ENCODE measurements at places on chromosomes 2 and 18.

DNA sequence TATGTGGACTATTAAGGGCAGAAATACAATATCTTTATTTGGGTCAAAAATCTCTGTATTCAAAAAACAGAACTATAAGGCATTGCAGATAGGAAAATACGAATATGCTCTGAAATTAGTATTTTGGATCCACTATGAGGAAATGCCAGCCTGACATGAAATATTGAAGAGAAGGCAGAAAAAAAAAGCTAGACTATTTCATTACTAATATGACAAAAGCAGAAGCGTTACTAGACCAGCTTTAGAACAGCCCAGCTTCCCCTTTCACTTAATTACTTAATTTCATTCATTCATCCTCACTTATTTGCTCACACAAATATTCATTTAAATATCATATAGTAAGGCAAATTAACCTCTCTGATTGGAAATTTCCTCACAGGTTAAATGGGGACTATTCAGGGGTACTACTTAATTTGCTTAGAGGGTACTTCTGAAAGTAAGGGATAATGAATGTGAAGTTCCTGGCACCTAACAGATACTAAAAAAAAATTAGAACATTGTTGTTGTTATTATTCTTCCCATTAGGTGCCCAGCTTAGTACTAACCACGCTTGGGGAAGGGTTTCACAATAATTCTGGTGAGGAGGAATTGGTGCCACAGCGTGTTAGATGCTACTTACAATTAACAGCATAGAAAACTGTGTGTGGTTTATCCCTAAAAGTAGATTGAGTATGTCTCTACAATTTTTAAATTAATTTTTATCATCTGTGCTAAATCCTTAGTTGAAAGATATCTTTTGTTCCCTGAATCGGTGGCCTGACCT, 71.1 kb upstream of the CTLA4 start:
- no peak for DNase-seq

- no peak for DNase-seq
Measured at GRCh38 chr2:25372405-25373268, 30.9 kb upstream of the DNMT3A start.

DNA sequence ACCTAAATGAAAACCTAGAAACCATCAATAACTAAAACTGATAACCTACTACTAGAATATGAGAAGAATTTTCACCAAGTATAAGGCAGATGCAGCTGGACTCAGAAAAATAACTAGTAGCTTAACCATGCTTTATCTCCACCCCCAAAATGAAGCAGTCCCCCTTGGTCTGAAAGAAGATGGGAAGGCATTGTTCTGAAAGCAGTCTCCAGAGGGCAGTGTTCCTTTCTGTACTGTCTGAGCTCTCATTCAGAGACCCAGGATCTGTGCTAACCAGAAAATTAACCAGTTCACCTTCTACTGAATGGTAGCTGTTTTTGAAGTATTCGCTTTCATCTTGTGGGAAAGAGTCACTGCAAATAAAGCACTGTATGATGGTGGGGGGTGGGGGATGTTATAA, 273.0 kb downstream of the PDE11A start:
- no peak for DNase-seq

GRCh38 chr2:196293751-196294515, 122.6 kb upstream of the STK17B start:
- no peak for DNase-seq

- no peak for DNase-seq
Measured at GRCh38 chr18:3193331-3193730, 26.4 kb downstream of the MYOM1 start.

- DNase-seq, result no peak
Measured at GRCh38 chr2:199223791-199224190, 233.9 kb downstream of the SATB2 start.

DNA sequence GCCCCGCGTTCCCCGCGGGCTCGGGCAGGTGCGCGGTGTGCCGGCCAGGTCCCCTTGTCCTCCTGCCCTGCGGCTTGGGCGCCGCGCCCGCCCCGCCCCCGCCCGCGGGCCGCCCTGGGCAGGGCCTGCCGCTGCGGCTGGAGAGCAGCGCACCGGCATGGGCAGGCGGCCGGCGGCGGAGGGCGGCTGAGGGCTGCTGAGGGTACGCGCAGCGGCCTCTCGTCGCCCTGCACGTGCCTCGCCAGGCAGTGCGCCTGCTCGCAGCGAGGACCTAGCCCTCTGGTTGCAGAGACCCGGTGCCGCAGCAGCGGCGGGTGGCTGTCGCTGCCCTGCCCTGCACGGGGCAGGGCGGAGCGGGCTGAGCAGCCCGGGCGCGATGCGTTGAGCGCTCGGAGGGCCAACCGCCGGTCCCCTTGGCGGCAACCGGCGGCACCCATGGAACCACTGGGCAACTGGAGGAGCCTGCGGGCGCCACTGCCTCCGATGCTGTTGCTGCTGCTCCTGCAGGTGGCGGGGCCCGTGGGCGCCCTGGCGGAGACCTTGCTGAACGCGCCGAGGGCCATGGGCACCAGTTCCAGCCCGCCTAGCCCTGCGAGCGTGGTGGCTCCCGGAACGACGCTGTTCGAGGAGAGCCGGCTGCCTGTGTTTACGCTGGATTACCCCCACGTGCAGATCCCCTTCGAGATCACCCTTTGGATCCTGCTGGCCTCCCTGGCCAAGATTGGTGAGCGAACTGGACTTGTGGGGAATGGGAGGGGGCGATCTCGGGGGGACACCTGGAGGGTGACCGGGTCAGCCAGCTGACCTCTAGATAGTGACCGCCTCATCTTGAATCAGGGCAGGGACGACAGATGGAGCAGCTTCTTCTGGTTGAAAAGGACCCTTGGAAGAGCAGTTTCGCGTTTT, at the start of gene SLC9A2:
Gene SLC9A2, plus strand, starts transcription at position 140 of the 906 bp plus-strand sequence. Its CDS starts 296 bp downstream, at position 436.
- no peak for DNase-seq

All from Right ventricle myocardium superior (tissue), 1 donor.